CD8-positive, alpha-beta memory T cell (primary cell): ENCODE measurements at places on chromosomes 5 and 9.

DNA sequence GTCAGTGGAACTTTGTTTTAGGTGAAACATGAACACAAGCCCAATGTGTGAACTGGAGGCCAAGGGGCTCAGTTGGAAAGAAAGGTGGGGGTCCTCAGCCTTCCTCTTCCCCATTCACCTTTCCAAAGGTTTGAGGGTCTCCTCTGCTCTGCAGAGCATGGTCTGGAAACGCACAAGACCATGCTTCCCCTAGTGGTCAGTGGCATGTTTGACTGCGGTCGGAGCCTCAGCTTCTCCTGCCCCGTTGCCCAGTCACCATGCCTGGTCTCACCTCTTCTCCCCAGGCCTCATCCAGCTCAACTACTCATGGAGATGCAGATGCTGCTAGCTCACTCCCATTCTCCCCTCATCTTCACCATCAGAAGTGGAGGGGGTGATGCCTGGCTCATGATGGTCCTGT lies 340.3 kb downstream of the GADD45G start:
- DNase-seq: no peak

- no peak for DNase-seq
Measured at GRCh38 chr5:89847743-89848142, 561.8 kb downstream of the CETN3 start.

GRCh38 chr5:83641946-83642345 lies 78.7 kb downstream of the HAPLN1 start:
- DNase-seq: no peak

DNA sequence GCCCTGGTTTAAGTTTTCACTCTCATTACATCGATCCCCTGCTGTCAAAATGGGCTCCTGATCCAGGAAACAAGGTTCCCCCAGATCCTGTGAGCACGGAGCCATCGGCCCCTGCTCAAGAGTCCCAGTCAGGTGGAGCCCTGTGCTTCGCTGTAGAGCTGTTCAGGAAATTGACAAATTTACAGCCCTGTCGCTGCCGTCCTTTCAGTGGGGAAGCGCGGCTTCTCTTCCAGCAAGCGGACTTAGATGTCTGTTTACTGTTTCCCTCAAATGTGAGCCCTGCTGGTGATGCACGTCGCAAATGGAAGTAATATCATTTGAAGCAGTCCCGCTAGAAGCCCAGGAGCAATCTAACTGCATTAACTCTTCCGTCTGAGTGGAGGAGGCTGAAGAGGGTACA lies 760.9 kb upstream of the WWC1 start:
- no peak for DNase-seq

DNA sequence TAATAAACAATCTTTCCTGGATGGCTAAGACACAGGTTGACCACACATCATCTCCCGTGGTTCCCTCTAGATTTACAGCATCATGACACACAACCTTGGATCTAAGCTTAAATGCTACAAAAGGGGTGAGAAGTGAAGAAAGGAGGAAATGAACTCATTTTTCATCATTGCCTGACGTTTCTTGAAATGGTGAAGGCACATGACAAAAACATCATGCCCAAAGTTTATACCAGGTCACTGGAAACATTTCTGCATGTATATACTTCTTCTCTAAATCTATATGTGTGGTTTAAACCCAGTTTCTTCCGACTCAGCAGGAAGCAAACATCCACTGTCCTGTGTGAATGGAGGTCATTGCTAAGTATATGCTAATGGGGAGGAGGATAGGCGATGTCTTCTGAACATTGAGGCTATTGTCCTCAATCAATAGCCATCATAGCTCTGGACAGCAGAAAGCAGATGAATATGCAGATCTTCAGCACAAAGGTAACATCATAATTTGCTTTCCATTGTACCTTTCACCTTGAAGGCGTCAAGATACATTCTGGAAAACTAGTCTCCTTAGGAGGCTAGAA lies 137.4 kb downstream of the MED27 start:
- DNase-seq: no peak

GRCh38 chr9:101738566-101739183 lies at the start of gene GRIN3A:
Gene GRIN3A (minus strand): TSS chr9:101738647. CDS start chr9:101737979, 668 bp downstream.
- DNase-seq: no peak

DNA sequence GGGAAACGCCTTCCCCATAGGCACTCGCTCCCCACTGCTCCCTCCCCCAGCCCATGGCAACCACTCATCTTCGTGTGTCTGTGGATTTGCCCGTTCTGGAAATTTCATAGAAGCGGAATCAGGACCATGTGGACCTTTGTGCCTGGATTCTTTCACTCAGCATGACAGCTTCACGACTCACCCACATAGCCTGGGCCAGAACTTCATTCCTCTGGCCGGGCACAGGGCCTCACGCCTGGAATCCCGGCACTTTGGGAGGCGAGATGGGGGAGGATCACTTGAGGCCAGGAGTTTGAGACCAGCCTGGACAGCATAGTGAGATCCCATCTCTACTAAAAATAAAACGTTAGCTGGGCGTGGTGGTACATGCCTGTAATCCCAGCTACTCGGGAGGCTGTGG lies 12.1 kb upstream of the DIPK1B start:
- DNase-seq: no peak

DNA sequence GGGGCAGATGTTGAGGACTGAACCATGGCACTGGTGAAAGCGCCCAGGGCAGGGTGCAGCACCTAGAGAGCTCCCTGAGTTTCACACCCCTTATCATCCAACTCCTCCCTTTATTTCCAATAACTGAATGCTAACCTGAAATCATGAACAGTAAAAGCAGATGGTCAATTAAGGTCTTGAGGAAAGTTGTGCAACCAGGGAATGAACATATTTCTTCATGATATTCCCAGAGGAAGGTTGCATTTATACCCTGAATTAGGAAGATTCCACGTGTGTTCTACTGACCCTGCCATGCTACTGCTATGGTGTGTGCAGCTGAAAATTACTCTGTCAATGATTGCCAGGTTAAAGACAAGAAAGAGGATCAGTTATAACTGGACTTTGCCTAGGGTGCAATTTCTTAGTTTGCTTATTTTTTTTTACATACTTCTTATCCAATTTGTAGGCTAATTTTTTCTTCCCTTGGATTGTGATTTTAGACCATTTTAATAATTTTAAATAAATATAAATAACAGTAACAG lies 319.8 kb downstream of the SEMA5A start:
- DNase-seq: no peak

GRCh38 chr5:155839251-155840037 lies 487.5 kb upstream of the SGCD start:
- DNase-seq: no peak

DNA sequence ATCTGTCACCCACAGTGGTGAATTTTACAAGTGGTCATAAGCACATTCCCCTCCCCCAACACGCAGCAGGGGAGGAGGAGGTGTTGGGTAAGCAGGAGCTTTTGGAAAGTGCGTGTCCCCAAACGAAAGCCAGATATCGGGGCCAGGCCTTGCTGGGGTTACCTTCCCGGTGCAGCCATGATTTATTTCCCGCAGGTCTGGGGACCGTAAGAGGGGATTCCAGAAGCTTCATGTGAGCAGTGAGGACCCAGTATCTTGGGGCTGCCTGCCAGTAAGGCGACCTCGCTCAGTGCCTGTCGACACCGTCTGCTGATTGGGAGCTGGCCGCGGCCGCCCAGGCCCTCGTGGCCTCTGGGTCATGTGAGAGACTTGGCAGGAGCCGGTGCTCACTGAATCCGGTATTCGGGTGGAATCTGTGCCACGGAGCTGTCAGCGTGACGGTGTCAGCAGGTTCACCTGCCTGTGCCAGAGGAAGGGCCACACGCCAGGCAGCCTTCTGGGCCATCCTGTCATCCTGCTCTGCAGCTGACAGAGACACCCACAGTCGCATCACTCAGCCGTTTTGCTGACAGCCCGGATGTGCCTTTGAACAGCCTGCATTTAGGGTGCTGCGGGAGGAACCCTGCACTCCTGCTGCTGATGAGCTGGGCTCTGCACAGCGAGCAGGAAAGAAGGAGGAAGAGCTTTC lies 37.3 kb downstream of the SEC61B start:
- peak; percentile 55 for DNase-seq

GRCh38 chr5:151199581-151200185 lies 24.2 kb downstream of the CCDC69 start:
- no peak for DNase-seq

DNA sequence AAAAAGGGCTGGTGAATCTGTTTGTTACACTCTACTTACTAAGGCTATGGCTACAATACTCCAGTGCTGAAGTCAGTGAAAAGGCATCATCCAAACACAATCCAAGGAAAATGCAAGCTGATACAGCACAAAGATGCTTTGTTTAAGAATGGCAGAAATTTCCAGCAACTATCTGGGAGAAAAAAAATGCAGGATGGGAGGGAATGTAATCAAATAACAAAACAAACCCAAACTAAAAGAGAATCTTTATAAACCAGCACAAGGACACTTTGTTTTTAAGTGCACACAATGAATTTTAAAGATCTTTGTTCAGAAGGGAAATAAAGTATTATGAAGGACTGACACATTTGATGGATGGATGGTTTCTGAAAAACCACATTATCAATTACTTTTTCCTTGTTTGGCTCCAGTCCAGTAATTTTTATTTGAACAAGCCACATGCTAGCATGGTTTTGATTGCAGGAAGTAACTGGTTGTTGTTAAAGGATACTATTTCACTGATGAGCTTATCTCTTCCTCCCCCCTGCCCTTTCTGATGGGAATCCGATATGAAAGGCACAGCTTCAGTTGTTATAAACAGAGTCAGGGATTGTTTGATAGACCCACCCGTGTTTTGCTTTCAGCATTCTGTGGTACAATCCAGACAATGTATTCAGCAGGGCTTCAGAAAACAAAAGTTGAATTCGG lies 12.1 kb upstream of the TLE4 start:
- DNase-seq: no peak

GRCh38 chr5:55585206-55585610 lies 50.4 kb upstream of the PLPP1 start:
- DNase-seq: no peak

DNA sequence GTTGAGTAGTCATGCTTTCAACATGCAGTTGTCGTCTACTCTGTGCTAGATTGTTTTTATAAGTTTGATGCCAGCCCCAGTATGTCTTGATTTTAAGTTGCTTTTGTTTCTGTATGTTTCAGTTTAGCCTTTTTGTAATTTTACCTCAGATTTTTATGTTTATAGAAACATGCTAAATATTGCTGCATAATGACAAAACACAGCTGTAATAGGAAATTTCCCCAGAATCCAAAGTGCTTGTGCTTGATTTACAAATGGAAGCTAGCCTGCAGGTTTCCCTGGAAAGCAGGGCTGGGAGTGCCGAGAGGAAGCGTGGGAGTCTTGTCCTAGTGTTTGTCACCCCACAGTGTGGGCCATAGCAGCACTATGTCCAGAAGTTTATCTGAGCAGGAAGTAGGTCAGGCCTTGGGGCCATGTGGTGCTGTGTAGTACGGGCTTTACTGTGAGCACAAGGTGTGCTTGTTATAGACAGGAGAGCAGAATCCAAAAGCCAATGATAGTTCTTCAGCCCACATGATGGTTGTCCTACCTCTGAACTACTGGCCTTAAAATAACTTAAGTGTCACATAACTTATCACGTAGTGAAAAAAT lies 100.0 kb upstream of the NREP start:
- no peak for DNase-seq

DNA sequence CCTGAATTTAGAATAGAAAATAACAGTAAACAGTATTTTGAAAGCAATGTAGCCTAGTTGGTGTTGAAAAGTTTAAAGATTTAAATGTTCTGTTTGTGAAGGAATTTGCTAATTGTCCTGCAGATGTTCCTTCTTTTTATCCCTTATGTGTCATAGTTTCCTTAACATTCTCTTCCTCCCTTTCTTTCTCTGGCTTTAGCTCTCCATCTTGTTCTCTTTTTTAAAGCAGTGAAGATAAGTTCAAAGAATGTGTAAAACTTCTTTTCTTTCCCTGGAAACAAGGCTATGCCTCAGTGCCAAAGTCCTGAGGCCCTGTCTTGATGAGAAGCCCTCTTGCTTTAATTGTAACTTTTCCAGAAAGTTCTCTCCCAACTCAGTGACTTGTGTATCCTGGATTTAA lies 24.4 kb upstream of the GAS1 start:
- DNase-seq: no peak

- no peak for DNase-seq
Measured at GRCh38 chr5:128154943-128155342, 71.4 kb downstream of the SLC12A2 start.

GRCh38 chr5:133327946-133328401 lies 276.2 kb downstream of the HSPA4 start:
- DNase-seq: no peak

DNA sequence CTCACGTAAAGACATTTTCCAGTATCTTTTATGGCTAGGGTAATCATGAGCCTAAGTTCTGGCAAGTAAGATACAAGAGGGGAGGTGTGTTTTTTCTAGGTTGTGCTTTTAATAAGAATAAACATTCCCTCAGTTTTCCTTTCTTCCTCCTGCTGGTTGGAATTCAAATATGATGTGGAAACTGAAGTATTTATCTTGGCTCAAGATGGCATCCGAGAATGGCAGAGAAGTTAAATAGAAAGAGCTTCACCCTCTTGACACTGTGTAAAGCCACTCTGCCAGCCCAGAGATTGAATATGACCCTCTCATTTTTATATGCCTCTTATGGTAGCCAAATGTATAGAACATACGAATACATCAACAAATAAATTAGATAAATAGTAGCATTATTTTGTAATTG lies 438.4 kb downstream of the ISL1 start:
- DNase-seq: no peak

DNA sequence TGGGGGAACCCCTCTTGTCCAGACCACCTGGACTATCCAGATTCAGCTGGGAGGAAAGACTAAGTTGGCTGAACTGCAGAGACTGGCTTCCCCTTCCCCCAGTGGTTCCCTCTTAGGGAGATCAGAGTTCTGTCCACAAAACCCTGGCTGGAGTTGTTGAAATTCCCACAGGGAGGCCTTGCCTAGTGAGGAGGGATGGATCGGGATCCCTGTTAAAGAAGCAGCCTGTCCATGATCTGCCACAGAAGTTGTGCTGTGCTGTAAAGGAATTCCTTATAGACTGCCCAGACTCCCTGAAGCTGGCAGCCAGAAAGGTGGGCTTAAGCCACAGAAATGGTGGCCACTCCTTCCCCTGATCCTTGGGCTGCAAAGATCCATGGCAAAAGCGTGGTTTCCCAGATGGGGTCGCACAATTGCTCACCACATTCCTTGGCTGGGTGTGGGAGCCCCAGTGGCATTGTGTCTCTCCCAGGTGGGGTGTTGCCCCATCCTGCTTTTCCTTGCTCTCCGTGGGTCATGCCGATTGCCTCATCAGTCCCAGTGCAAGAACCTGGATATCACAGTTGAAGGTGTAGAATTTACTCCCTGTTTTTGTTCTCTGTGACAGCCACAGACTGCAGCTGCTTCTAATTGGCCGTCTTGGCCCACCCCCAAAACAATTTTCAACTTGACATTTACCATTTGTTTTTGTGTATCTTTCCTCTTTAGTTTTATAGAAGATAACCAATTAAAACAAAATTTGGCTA lies 342.4 kb downstream of the FGF10 start:
- DNase-seq: no peak

- no peak for DNase-seq
Measured at GRCh38 chr5:37966871-37967270, 127.0 kb upstream of the GDNF start.

GRCh38 chr5:127577458-127577857 lies 60.0 kb downstream of the PRRC1 start:
- DNase-seq: no peak

GRCh38 chr9:95370064-95370463 lies 52.6 kb upstream of the FANCC start:
- DNase-seq: no peak

- no peak for DNase-seq
Measured at GRCh38 chr5:171495122-171495700, 75.8 kb downstream of the FGF18 start.
